K562 (cell line): ENCODE measurements at places on chromosomes 11 and 22. TPM values are rescaled to one million over a fixed set of nuclear protein-coding genes. Genes with fewer than 3 reads are reported as not detected.

DNA sequence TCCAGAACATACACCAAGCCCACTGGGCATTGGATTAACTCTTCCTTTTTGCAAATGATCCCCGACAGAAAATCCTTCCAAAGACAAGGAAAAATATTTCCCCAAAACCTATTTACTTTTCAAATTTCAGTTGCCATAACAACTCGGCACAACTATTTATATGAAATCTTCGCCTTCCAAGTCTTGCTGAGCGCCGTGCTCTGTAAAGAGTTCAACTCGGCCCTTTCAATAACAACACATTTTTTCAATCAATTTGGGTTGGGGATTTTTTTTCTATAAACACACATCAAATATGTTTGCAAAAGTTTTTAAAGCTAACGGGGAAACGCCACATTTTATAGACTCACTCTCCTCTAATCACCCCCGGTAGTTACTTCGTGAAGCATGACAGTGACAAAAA lies 333.8 kb downstream of the MN1 start:
- no peaks in the 10 kb centered on the region for H3K36me3 ChIP-seq
- H3K27ac ChIP-seq: no peak overlapping the region
- H3K4me1 ChIP-seq: no peaks in the 10 kb centered on the region
- no peak for DNase-seq

DNA sequence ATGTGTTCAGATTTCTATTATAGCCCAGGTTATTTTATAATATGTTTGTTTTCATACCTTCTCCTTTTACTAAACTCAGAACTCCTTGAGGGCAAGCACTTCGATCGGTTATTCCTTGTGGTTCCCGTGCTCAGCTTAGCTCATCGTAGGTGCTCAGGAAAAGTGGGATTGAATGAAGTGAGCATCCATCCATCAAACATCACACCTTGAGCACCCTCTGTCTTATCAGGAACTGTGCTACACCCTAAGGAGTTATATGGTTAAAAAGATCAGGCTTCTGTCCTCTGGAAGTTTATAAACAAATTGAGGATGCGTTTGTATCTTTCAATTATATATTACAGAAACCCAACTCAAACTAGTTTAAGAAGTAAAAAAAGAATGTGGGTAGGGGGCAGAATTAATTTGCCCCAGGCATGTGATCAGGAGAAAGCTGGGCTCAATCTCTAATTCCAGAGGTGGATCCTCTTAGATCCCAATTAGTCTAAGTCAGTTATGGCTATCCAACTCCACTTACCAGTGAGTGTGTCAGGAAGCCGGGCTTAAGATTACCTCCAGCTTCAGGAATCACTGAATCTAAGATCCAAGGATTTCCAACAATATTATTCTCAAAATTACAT lies 59.9 kb upstream of the RRAS2 start:
- no peaks in the 10 kb centered on the region for H3K27me3 ChIP-seq
- H3K27ac ChIP-seq: no peak overlapping the region
- peaks cover 32% of the 10 kb centered on the region for H3K4me1 ChIP-seq
- peak; percentile 51 for DNase-seq
- no peaks in the 10 kb centered on the region for H3K36me3 ChIP-seq
- H3K4me3 ChIP-seq: no peak overlapping the region

DNA sequence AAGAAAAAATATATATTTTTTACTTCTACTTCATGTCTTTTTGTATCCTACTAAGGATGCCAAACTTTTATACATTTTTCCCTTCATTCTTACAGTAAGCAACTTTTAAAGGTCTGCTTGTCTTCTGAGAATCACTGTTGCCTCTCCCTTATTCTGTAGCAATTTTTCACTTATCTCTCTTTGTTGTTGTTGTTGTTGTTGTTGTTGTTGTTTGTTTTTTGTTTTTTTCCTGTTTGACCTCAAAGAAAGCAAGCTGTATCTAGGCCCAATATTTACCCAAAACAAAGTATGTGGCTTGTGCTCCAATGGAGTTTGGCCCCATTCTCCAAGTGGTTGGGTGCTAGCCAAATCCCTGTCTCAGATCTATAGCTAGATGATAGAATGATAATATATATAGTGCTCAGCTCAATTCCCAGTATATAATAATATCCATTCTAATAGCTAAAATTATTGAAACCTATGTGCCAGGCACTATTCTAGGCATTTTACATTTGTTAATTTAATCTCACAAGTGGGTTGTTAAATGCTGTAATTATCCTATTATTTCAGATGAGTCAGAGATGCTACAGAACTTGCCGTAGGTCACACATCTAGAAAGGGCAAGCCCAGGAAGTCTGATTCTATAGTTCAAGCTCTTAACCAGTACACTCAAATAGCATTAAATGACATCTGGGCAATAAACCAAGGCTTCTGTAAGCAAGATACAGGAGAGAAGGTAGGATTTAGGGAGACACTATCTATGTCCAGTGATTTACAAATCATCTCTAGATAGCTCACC lies 205.1 kb upstream of the PITPNB start:
- no peaks in the 10 kb centered on the region for H3K4me1 ChIP-seq
- H3K36me3 ChIP-seq: no peaks in the 10 kb centered on the region
- no peak for DNase-seq
- H3K27ac ChIP-seq: no peak overlapping the region

GRCh38 chr11:225734-226453 lies 10.2 kb downstream of the SIRT3 start:
- no peaks in the 10 kb centered on the region for H3K27me3 ChIP-seq
- peaks cover 35% of the 10 kb centered on the region; the same call in 2 of the 3 replicates for H3K36me3 ChIP-seq
- H3K4me1 ChIP-seq: peaks cover 16% of the 10 kb centered on the region
- no peak overlapping the region for H3K4me3 ChIP-seq
- no peak for DNase-seq
- peak overlapping the region; percentile 24; the same call in 1 of the 3 replicates for H3K27ac ChIP-seq

GRCh38 chr11:71302911-71303310 lies 50.5 kb upstream of the SHANK2 start:
- no peaks in the 10 kb centered on the region for H3K36me3 ChIP-seq
- DNase-seq: no peak
- H3K4me1 ChIP-seq: no peaks in the 10 kb centered on the region
- peaks cover 9% of the 10 kb centered on the region; the same call in 2 of the 3 replicates for H3K27me3 ChIP-seq
- H3K4me3 ChIP-seq: no peak overlapping the region

DNA sequence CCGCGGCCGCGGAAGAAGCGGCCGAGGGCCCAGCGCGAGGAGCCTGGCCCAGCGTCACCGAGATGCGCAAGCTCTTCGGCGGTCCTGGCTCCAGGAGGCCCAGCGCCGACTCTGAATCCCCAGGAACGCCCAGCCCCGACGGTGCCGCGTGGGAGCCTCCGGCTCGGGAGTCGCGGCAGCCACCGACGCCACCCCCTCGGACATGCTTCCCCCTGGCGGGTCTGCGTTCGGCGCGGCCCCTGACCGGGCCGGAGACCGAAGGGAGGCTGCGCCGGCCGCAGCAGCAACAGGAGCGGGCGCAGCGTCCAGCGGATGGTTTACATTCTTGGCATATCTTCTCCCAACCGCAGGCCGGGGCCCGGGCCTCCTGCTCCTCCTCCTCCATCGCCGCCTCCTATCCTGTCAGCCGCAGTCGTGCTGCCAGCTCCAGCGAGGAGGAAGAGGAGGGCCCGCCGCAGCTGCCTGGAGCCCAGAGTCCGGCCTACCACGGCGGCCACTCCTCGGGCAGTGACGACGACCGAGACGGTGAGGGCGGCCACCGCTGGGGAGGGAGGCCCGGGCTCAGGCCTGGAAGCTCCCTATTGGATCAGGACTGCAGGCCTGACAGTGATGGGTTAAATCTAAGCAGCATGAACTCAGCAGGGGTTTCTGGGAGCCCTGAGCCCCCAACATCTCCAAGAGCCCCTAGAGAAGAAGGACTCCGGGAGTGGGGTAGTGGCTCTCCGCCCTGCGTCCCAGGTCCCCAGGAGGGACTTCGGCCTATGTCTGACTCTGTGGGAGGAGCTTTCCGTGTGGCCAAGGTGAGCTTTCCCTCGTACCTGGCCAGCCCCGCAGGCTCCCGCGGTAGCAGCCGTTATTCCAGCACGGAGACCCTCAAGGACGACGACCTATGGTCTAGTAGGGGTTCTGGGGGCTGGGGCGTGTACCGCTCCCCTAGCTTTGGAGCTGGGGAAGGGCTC lies 1.2 kb downstream of the ARHGEF17 start:
- H3K27ac ChIP-seq: no peak overlapping the region
- H3K4me3 ChIP-seq: peak overlapping the region; percentile 49; the same call in 1 of the 2 replicates
- H3K27me3 ChIP-seq: peaks cover 6% of the 10 kb centered on the region; the same call in 1 of the 3 replicates
- no peaks in the 10 kb centered on the region for H3K36me3 ChIP-seq
- H3K4me1 ChIP-seq: no peaks in the 10 kb centered on the region; the same call in 1 of the 3 replicates

DNA sequence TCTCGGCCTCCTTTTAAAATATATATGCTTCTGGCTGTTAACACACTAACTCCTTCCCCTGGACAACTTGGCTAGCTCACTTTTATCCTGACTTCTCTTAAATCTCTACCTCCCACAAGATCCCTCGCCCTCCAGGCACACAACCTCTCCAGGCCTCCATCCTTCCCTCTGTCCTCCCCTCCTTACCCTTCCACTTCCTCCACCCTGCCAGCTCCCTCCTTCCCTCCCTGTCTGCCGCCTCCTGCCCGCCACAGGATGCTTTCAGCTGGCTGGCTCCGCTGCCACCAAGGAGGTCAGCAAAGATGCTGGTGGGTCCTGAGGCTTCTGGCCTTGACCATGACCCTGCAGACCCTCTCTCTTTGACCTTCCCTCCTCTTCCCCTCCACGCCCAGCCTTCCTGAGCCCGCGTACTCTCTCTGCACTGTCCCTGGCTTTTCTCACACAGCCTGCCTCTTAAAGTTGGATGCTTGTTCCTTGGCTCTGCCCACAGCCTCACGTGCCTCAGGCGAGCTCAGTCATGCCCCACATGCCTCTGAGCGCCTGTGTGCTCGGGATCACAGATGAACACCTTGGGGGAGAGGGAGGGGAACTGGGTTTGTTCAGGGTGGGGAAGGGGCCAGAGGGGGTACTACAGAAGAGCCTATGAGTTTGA lies 6.7 kb downstream of the NFAM1 start:
- DNase-seq: no peak
- H3K4me1 ChIP-seq: no peaks in the 10 kb centered on the region; the same call in 2 of the 3 replicates
- no peak overlapping the region for H3K27ac ChIP-seq
- no peaks in the 10 kb centered on the region for H3K36me3 ChIP-seq
- H3K27me3 ChIP-seq: no peaks in the 10 kb centered on the region

SMIM35 gene
- total RNA-seq: not detected in 2 replicates

- H3K36me3 ChIP-seq: peaks cover 6% of the 10 kb centered on the region; the same call in 1 of the 3 replicates
- H3K4me1 ChIP-seq: no peaks in the 10 kb centered on the region
- H3K27me3 ChIP-seq: no peaks in the 10 kb centered on the region
These were observed 7.5 kb upstream of the OR8G1 start for GRCh38 chr11:124233376-124233775.

DNA sequence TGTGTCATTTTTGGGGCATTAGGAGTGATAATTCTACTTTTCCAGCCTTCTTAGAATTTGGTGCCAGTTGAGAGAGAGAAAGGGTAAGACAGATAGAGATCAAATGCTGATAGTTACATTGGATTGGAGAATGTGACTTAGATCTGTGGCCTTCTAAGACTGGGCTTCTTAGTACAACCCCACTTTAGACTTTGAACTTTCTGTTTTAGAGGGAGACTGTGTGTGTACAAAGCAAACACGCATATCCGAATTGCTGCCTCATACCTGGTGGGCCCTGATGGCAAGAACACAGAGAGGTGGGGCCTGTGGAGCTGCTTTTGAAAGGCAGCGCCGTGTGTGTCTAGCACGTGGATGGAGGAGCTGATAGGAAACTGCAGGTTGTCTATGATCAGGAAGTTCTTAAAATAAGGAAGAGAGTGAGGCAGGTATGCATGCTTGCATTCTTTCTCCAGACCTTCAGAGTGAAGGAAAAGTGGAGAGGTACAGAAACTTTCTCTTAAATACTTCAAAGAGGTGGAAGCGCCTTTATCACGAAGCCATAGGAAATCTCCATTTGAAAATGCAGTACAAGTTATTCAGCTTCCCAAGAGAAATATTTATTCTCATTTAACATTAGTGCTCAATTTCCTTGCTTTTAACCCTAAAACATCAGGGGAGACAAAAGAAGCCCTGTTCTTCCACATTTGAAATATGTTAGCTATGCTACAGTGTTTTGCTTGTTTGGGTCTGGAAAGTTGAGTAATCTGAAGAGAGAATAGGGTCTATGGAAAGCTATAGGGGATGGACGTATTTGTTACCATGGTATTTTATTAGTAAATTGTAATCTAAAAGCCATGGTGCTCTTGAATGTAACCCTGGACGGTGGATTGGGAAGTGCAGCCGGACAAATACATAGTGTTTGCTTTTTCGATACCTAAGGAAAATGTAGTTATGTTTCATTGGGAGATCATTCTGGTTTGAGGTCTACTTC lies 13.7 kb downstream of the PDHX start:
- peaks cover 19% of the 10 kb centered on the region; the same call in 2 of the 3 replicates for H3K36me3 ChIP-seq
- no peak overlapping the region for H3K27ac ChIP-seq
- no peak overlapping the region for H3K4me3 ChIP-seq
- no peak for DNase-seq
- no peaks in the 10 kb centered on the region; the same call in 1 of the 2 replicates for H3K4me1 ChIP-seq

- no peak overlapping the region for H3K27ac ChIP-seq
- no peaks in the 10 kb centered on the region for H3K4me1 ChIP-seq
- H3K4me3 ChIP-seq: no peak overlapping the region
- H3K27me3 ChIP-seq: no peaks in the 10 kb centered on the region
These were observed 203.2 kb downstream of the CASP12 start for GRCh38 chr11:104695065-104695463.
